ENCODE measurements at places on chromosomes 3 and 15.

DNA sequence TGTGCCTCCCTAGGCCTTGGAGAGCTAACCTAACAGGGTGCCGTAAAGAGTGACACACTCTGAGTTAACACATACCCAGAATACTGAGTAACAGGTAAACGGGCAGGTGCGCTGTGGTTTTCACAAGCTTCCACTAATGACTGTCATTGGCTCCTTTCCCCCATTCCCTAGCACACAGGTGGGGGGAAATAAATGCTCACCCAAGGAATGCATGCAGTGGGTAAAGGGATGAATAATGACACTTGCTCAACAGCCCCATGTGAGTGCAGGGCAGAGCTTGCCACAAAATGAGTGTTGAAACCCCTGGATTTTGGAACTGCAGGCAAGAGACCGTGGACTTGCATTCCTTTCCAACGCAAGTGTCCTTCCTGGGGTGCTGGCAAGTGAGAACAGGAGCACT, 57.6 kb downstream of the ADAMTS17 start:
- no peak for DNase-seq

GRCh38 chr3:142270407-142270806, 45.0 kb upstream of the GK5 start:
- DNase-seq, result no peak

- no peak for DNase-seq
Observed at GRCh38 chr15:92839696-92840095, 60.4 kb upstream of the CHD2 start.

DNA sequence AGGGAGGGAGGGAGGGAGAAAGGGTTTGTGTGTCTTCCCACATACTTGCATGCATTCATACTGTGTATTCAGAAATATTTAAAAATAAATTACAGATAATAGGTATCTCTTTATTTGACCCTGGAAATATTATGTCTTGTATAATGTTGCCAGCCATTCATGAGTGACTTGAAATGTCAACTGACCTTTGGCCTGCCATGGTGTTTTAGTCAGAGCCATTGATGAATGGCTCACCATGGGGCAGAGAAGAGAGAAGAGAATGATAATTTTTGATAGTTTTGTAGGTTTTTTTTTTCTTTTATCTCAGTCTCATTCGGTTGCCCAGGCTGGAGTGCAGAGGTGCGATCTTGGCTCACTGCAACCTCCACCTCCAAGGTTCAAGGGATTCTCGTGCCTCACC, 121.2 kb downstream of the ATG7 start:
- no peak for DNase-seq

DNA sequence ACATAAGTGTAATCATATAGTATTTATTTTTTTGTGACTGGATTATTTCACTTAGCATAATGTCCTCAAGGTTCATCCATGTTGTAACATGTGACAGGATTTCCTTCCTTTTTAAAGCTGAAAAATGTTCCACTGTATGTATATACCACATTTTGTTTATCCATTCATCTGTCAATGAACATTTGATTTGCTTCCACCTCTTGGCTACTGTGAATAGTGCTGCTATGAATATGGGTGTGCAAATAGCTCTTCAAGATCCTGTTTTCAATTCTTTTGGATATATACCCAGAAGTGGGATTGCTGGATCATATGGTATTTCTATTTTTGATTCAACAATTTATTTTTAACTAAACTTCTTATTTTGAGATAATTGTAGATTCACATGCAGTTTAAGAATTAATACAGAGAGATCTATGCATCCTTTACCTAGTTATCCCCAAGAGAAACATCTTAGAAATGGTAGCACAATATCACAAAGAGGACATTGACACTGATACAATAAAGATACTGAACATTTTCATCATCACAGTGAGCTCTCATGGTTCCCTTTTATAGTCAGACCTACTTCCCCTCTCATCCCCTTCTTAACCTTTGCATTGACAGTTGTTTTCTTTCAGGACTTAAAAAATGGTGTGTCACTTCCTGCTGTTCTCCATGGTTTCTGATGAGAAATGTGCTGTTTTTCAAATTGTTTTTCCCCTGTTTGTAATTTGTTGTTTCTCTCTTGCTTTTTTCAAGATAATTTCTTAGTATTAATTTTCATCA, 90.1 kb downstream of the SATB1 start:
- no peak for DNase-seq

DNA sequence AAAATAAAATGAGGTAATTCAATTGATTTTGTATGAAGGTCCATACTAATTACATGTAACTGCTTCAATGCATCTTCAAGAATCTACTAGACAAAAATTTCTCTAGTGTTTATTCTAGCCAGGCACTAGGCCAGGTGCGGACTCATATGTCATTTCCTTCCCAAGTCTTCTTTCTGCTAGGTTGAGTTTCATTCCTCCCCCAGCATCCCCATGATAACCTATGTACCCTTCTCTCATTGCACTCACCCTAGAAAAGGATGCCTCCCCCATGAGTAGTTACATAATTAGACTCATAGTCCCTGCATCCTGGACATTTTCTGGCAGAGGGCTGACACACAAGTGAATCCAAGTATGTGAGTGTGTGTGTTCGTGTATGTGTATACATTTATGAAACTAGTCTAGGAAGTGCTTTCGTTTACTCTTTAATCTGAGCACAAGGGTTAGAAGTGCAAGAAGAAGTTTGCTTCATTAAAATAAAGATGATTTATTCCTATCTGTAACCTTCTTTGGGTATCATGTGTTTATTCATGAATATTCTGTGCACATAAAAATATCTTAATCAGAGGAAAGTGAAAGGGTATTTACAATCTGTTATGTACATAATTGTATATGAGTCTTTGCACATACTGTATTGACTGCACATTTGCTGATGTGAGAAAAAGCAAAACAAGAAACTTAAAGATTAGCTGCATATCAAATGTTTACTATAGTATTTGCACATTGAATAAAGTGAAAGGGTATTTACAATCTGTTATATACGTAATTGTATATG, 585.6 kb upstream of the ZNF717 start:
- no peak for DNase-seq

DNA sequence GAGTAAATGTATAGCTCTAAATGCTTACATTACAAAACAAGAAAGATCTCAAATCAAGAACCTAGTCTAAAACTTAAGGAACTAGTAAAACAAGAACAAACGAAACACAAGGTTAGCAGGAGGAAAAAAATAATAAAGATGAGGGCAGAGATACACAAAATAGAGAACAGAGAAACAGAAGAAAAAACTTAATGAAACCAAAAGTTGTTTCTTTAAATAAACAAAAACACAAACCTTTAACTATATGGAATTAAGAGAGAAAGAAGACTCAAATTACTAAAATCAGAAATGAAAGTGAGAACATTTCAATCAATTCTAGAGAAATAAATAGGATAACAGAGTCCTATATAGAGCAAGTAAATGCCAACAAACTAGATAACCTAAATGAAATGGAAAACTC, 59.6 kb downstream of the DLG1 start:
- no peak for DNase-seq

DNA sequence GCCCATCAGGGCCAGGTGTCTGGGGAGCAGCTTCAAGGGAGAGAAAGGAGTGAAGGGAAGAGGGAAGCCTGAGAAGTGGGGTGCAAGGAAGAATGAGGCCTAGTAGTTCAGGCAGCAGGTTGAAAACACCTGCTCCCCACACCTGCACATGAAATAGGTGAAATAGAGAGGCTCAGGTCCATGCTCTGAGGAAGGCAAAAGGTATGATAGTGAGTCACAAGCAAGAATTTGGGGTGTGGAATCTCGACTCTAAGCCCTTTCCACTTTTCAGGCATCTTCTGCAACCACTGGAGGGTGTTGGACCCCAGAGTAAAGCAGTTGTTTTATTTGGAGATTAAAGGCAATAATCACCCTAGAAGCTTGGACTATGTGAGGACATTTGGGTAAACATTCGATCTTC, 157.5 kb downstream of the CTNNB1 start:
- no peak for DNase-seq

DNA sequence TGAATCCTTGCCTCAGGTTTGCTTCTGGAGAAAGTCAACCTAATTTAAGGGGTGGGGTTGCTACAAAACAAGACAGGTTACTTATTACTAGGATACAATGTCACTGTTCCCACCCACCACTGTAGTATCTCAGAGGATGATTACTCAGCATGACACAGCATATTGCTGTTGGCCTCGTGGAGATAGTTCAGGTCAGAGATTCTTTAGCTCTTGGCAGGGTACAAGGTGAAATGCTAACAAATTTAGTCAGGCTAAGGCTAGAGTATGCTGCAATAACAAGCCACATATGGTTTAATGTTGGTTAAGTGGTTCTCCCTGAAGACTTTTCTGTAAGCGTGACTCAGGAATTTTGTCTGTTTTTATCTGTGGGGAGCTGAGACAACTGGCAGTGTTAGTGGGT, 161.8 kb downstream of the EDEM1 start:
- DNase-seq, result no peak

Data from nucleus accumbens (tissue), 56 donors.